HCEC 1CT (cell line): ENCODE measurements at places on chromosomes 7 and 10.

- DNase-seq, result no peak
Measured at GRCh38 chr10:43206391-43207235, 60.3 kb downstream of the RASGEF1A start.

GRCh38 chr10:43809211-43809930 is 160.7 kb upstream of the ZNF32 start:
- peak; percentile 93 for DNase-seq

- DNase-seq, result no peak
Measured at GRCh38 chr7:132495936-132496335, 80.3 kb downstream of the PLXNA4 start.

- no peak for DNase-seq
Measured at GRCh38 chr7:36387435-36388231, 2.0 kb upstream of the ANLN start.

DNA sequence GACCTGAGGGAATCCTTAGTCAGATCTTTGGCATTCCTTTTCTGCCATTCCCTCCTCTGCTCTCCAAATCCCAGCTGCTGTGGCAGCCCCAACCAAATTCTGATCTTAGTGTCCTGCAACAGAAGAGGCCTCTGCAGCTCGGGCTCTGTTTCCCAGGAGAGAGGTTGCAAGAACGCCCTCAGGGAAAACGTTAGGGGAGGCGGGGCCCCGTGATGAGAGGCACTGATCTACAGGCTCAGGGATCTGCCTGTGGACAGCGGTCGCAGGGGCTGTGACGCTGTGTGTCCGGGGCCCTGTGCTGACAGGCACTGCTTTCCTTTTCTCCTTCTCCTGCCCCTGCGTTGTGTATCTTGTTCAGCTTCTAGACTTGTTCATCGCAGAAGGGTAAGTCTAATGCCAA is 57.3 kb upstream of the DPYSL4 start:
- no peak for DNase-seq

- DNase-seq, result no peak
Measured at GRCh38 chr7:2782565-2782964, 61.5 kb downstream of the GNA12 start.

- no peak for DNase-seq
Measured at GRCh38 chr7:80902019-80902418, 16.8 kb downstream of the SEMA3C start.

DNA sequence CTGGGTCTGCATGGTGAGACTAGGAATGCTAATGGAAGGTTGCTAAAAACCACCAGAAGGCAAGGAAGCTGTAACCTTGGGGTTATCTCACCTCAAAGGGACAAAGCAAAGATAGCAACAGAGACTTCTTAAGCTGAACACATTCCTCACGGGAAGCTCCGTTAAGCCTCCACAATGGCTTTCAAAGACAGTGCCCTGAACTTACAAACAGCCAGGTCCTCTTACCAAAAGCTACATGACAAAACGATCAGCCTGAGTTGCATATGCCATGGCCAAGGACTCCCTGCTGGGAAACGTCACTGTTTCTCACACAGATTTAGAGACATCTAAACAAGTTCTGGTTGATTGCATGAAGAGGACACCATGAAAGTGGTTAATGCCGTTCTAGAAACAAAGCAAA is 52.7 kb downstream of the HTR5A start:
- no peak for DNase-seq

GRCh38 chr10:75743291-75743778 is 311.9 kb downstream of the LRMDA start:
- DNase-seq, result no peak

DNA sequence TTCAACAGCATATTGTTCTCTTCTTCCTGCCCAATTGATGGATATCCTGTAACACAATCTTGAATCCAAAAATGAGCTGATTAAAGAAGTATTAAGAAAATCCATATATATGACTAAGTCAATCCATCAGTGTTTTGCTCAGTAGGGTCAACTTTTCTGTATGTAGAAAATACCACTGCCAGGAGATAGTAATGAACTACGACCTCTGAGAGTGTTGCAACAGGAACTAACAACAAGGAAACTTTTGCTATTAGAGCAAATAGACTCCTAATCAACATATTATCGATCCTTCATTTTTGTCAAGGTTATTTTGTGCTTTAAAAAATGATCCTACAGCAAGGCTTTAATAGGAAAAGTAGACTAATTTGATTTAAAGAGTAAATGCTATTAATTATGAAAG is 405.3 kb upstream of the ETV1 start:
- no peak for DNase-seq

DNA sequence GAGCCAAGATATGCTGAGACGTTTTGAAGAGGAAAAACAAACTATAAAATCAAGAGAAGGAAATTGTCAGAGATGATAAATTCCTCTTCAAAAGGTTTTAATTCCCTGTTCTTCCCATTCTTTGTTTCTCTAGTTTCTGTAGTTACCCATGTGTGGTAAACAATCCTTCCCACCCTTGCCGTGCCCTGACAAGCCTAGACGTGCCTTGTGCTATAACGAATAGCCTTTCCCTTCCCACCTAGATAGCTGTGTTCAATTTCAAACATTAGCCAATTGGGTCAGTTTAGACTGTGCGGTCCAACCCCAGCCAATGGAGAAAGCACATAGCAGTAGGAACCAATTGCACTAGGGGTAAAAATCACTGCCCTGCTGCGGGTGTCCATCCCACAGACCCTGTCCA is 138.1 kb downstream of the RALA start:
- DNase-seq, result no peak
